CD4-positive, alpha-beta T cell treated with Interleukin-12 subunit alpha and Interleukin-12 subunit beta, for 1 hour (primary cell): ENCODE measurements at places on chromosomes 16 and 17.

DNA sequence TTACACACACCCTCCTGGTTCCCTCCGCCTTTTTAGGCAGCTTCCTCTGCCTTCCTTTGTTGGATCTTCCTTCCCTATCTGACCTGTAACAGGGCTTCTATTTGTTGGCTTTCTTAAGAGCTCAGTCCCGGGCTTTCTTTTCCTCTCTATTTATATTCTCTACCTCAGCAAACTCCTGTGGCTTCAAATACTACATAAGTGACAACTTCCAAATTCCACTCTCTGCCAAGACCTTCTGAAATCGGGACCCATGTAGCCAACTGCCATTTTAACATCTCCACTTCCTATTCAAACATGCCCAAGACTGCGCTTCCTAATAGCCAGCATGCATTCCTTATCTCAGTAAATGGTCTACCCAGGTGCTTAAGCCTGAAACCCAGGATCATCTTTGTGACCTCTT, 128.1 kb downstream of the MRTFB start:
- no peak for DNase-seq

DNA sequence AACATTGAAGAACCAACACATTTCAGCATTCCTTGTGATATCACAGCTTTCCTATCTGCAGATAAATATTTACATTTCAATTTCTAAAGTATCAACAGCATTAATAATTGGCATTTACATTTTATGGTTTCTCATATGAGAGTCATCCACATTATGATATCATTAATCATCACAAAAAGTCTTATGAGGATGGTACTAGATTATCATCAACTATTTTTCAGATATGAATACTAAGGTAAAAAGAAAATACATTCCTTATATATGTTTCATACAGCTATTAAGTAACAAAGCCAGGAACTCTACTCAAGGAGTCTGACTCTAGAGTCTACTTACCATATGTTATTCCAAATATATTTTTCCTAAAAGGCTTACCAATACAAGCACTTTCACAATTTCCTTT, 40.7 kb downstream of the ABCA5 start:
- DNase-seq = no peak

DNA sequence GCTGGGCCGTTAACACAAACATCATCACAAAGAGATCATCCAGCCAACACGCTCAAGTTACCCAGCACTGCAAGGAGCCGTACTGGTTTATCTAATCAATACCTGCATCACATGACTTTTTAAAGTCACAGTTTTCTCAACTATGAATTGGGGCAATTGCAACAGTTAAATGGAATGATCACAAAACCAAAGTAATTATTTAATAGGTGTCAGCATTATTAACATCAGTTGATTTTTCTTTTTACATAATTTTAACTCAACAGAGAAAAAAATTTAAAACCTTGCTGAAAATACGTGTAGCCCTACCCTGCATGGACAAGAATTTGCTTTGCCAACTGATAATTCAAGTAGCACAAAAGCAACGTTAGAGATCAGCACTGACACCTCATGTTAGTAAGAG, 95.7 kb upstream of the SOX9 start:
- no peak for DNase-seq

- no peak for DNase-seq
These were observed 1.4 kb downstream of the LGALS3BP start for GRCh38 chr17:78977997-78978973.

DNA sequence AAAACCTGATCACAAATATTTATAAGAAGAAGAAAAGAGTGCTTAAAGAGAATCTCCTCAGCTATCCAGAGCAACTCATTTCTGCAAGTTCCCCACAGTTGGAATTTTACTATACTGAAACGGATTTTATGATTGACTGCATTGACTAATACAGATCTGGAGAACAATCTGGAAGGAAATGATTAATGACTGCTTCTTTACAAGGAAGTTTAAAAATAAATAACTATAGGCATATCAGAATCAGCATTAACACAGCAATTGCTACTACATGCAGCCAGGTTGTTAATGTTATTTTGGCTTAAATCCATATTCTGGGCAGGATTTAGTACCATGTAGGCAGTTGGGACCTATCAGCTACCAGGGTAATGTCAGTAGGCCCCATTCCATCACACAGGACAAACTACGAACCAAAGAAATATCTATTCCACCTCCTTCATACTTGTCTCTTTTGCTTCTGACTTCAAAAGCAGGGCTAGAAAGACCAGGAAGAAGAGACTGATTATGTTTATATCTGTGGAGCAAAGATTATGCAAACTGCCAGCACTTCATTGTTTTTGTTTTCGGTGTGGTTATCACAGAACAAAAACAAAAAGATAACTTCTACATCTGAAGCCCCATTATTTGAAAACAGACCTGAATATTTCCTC, 3.9 kb downstream of the SKAP1 start:
- no peak for DNase-seq

DNA sequence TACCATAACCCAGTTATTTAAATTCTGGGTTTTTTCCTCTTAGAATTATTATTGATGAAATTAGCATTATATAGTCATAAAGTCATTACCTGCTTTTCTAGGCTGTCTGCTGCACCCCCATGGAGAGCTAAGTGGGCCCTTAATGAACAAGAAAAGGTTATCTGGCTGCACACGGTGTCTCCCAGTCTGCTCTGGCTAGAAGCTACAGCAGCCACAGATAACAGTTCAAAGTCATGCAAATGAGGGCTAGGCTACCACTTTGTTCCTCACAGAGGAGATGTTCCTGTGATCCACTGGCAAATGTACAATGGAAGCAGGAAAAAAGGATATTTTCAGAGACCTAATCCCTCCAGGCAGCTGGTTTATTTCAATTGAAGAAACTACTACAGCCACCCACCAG, 112.1 kb downstream of the SNX11 start:
- no peak for DNase-seq

DNA sequence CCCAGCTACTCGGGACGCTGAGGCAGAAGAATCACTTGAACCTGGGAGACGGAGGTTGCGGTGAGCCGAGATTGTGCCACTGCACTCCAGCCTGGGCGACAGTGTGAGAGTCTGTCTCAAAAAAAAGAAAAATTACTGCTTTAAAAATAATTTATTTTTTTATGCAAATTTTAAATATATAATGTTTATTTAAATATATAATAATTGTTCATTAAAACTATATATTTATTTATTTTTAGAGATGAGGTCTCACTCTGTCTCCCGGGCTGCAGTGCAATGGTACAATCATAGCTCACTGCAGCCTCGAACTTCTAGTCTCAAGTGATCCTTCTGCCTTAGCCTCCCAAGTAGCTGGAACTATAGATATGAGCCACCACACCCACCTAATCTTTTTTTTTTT, 15.2 kb upstream of the DBNDD1 start:
- DNase-seq = no peak

DNA sequence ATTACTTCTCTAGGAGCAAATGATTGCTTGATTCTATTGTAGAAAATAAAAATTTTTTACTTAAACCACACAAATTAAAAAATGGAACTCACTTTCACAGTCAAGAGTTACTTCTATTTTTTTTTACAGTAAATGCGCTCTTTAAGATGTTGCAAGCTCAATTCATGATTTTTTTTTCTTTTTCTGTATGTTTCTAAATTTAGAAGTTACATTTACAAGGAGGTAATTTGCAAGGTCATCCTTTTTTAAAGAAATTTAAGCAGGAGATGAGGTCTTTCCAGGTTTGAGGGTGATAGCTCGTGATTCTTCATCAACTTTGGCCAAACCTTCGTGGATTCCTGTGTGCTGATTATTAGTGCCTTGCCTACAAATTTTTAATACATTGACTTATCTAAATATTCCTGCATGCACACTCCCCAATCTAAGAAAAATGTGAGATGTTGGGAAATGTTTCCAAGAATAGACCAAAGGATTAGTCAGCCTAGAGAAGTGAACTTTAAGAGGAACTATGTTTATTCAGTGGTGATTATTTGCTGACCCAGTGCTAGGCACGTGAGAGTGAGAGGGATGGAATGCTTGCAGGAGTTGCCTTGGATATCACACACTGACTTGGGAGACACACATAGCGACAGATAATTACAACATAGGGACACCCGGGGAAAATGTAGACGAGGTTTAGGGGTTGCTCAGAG, 429.8 kb downstream of the MAF start:
- no peak for DNase-seq
